ENCODE measurements at places on chromosomes 4 and X.

- DNase-seq: peak; percentile 97
Measured at GRCh38 chrX:47836164-47837072, at the start of gene ZNF81. Gene ZNF81 (plus strand): TSS chrX:47836902. CDS start chrX:47846268, 9,366 bp downstream.

- no peak for DNase-seq
Measured at GRCh38 chr4:4627111-4627510, 85.3 kb upstream of the STX18 start.

- no peak for DNase-seq
Measured at GRCh38 chr4:95084584-95084983, 326.8 kb downstream of the BMPR1B start.

GRCh38 chrX:31392513-31392912, 320.7 kb upstream of the FTHL17 start:
- no peak for DNase-seq

GRCh38 chrX:53682885-53683555, 3.5 kb downstream of the HUWE1 start:
- DNase-seq: no peak

DNA sequence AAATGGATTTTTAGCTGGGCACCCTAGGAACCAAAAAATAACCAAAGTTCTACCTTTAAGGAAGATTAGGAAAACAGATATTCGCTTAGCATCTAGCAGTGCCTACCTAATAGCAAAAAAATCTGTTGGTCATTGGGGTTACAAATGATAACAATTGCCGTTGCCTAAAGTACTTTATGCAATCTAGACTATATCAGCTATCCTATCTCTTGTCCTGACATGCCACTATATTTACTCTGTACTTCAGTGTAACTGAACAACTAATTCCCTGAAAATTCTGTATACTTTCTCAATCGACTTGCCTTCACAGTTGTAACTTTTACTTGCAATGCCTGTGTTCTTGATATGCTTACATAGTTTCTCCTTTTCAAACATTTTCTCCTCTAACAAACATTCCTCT, 282.9 kb upstream of the PCDH7 start:
- DNase-seq: no peak

- no peak for DNase-seq
Measured at GRCh38 chrX:69506617-69507499, 2.7 kb downstream of the NALF2 start.

DNA sequence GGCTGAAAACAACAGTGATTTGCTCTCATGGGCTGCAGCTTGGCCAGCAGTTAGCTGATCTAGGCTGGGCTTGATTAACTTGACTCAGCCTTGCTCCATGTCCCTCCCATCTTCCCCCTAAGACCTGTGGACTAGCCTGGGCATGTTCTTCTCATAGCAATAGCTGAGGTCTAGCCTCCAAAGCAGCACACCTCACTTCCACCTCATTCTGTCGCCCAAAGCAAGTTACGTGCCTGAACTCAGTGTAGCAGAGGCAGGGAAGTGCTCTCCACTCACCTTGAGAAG, 62.2 kb downstream of the EVC start:
- no peak for DNase-seq

GRCh38 chrX:97639526-97639925, 755.8 kb downstream of the RPA4 start:
- no peak for DNase-seq

DNA sequence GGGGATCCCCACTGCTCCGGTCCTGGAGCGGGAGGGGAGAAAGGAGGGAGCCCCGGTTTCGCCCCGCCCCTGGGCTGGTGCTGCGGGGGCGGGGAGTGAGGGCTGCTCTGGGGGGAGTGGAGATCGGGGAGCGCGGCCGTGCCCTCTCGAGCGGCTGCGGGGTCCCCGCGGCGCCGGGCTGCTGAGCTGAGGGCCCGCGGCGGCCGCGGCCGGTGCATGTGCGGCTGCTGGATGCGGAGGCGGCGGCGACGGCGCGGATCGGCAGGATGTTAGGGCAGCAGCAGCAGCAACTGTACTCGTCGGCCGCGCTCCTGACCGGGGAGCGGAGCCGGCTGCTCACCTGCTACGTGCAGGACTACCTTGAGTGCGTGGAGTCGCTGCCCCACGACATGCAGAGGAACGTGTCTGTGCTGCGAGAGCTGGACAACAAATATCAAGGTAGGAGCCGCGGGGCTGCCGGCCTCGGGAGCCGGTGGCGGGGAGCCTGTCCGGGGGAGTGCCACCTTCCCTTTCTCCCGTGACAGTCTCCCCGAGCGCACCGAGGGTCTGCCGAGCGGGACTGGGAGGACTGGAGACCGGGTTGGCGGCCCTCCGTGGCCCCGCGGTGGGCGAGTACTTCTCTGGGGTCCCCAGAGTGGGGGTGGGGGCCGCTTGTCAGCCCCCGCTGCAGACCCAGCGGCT, at the start of gene ING2:
Gene ING2, plus strand, starts transcription at position 129 of the 681 bp plus-strand sequence. Its CDS starts 138 bp downstream, at position 267.
- DNase-seq: peak; percentile 57

GRCh38 chrX:77771601-77772000, 14.4 kb downstream of the ATRX start:
- DNase-seq: no peak

DNA sequence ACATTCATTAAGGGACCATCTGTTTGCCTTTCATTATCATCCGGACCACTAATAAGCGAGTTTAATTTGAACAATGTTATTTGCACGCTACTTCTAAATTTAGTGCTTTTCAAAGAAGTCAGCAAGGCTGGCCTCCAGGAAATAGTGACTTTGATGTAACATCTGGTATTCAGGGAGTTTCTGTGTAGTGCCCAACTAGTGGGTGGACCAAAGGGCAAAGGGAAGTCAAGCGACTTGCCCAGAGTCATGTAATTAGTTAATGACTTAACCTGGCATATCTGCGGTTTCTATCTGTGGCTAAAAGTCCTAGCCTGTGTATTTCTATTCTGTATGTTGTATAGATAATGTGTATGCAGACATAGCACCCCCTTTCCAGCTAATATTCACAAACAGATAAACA, 56.3 kb upstream of the LCORL start:
- DNase-seq: no peak

- peak; percentile 33 for DNase-seq
Measured at GRCh38 chrX:21374163-21374993, at the start of gene CNKSR2. Gene CNKSR2 (plus strand): TSS chrX:21374418. CDS start chrX:21374898, 480 bp downstream.

DNA sequence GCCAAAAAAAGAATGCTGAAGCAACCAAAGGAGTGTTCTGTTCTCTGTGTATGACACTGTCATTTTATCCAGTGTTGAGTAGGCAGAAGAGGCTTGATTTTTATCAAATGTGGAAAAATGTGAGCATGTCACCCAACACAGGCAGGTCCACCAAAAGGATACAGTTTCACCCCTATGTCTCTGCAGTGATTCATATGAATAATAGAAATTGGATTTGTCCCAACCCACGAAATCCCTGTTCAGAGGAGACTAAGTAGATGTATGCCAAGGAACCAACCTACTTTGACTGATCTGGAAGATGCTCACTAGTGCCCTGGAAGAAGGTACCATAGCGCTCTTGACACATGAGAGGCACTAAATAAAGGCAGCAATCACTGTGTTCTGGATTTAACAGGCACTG, 72.5 kb downstream of the FGF13 start:
- DNase-seq: no peak

GRCh38 chrX:136636121-136636520, 11.8 kb upstream of the CD40LG start:
- DNase-seq: no peak

GRCh38 chr4:26124753-26125321, 196.0 kb upstream of the RBPJ start:
- DNase-seq: no peak

- no peak for DNase-seq
Measured at GRCh38 chrX:13427441-13428052, 107.7 kb upstream of the ATXN3L start.

DNA sequence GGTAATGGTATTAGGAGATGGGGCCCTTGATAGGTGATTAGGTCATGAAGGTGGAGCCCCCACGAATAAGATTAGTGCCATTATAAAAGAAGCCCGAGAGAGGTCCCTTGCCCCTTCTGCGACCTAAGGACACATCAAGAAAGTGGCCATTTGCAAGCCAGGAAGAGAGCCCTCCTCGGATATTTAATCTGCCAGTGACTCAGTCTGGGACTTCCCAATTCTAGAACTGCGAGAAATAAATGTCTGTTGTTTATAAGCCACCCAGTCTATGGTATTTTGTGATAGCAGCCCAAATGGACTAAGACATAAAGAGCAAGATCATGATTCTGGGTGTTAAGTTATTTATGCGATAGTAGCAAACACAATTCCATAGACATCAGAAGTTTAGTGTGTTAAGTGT, 192.2 kb downstream of the LDB2 start:
- no peak for DNase-seq

- peak; percentile 12 for DNase-seq
Measured at GRCh38 chrX:69133921-69134542, 31.2 kb downstream of the PJA1 start.

DNA sequence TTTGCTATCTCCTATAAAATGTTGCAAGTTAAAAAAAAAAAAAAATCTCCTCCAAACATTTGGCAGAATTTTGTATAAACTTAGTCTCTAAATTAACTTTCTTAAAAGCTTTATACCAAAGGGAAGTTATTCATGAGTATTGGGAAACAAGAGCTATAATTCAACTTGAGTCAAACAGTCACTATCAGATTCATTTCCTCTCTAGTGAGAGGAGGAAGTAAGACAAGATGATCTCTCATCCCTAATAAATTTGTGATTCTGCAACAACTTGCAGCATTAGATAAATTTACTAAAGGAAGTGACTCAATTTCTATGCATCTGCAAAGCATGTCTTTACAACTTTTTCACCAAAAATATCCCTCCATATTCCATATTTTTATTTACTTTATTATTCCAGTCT, 135.4 kb upstream of the GNPDA2 start:
- DNase-seq: no peak

- no peak for DNase-seq
Measured at GRCh38 chr4:26108054-26108453, 194.0 kb downstream of the SMIM20 start.
